RKO (cell line): ENCODE measurements at places on chromosomes 5 and 9.

- DNase-seq: no peak
Measured at GRCh38 chr9:127264462-127265219, at the start of gene GARNL3. TSS of gene GARNL3 (plus strand) at chr9:127264774. CDS start at chr9:127264878, 104 bp downstream.

- no peak for DNase-seq
Measured at GRCh38 chr9:88530051-88530450, 4.9 kb upstream of the NXNL2 start.

DNA sequence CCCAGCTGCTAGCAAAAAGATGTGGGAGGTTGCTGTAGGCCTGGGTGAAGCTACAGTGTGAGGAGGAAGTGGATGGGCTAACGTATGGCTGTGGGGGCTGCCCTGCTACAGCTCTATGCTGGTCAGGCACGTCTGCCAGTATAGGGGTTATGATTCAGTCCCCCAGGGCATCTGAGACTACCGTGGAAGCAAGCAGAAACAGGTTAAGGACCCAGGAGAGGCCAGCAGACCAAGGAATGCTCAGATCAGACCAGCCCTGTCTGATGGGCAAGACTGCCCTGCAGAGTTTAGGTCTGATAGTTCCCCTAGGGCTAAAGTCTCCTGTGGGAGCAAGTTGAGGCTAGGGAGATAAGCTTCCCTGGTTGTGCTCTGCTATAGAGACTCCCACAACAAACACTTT is 416.1 kb upstream of the CTNND2 start:
- no peak for DNase-seq

DNA sequence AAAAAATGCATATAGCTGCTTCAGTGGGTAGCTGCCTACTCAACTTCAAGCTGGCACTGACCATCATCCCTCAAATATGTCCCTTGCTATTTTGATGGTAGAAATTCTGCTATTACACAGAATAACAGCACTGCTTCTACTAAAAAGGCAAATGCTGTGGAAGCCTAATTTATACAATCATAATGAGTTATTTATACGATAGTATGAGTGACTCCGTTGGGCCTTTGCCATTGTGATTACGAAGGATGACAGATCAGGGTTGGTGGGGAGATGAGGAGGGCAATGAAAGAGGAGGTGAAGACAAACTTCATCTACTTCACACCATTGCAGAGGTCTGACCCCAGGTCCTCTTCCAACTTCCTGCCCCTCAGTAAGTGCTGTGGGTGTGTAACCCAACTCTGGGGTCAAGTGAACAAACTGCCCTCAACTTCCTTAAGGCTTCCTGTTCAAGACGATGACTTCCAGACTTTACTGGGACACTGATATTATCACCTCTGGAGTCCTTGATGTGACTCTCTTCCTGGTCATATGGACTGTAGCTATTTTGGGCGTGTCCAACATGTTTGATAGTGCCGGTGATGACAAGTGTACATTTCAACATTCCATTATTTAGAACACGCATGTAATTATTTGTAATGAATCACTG is 74.1 kb upstream of the RPS23 start:
- no peak for DNase-seq

DNA sequence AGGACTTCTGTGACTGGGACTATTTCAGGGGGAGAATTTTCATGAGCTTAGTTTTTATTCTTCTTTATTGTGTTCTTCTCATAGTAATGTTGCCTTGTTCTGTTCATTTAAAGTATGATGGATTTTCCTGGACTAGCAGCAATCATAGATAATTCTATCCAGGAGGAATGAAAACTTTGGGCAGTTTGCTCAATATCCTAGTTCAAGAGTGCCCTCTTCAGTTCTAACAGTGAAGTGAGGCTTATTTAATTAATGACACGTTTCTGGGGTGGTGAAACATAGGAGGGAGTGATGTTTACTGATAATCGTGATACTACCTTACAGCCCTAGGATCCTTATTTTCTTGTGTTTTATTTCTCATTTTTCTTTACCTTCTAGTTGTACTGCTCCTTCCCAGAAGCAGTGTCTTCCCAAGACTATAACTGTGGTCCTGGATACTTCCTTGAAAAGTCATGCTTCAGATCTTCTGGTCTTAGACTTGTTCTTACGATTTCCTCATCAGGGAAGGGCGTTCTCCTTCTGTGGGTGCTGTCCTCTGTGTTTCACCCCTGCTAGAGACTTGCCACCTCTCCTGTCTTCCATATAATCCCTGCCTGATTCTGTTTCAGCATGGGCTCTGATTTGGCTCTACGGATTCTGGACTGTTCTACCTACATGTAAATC is 57.4 kb downstream of the CFAP95 start:
- peak; percentile 45 for DNase-seq

DNA sequence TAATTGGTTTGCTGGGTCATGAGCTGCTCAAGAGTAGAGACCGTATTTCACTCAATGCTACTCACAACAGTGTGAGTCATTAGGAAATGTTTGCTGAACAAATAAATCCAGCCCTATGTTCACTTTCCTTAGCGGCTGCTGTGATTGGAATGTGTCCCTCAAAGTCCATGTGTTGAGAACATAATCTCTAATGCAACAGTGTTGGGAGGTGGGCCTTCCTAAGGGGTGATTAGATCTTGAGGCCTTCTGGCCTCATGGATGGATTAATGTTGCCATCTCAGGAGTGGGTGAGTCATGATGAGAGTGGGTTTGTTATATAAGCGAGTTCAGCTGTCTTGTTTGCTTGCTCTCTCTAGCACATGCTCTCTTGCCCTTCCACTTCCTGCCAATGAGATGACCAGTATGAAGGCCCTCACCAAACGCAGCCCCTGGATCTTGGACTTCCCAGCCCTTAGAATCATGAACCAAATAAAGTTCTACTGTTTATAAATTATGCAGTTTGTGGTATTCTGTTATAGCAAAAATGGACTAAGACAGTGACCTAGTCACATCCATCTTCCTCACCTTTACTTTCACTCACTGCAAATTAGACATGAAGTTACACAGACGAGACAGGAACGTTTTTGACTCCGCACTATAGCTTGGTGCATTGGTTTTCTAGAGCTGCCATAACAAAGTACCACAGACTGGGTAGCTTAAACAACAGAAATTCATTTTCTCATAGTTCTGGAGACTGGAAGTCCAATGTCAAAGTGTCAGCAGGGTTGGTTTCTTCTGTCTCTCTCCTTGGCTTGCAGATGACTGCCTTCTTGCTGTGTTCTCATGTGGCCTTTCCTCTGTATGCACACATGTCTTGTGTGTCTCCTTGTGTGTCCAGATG is 50.9 kb upstream of the FAM169A start:
- DNase-seq: peak; percentile 55

GRCh38 chr9:89889865-89890264 is 285.1 kb downstream of the GADD45G start:
- DNase-seq: no peak

- DNase-seq: peak; percentile 52
Measured at GRCh38 chr9:124839612-124840299, 13.5 kb upstream of the WDR38 start.

GRCh38 chr9:78896479-78896878 is 599.6 kb downstream of the PSAT1 start:
- DNase-seq: no peak

DNA sequence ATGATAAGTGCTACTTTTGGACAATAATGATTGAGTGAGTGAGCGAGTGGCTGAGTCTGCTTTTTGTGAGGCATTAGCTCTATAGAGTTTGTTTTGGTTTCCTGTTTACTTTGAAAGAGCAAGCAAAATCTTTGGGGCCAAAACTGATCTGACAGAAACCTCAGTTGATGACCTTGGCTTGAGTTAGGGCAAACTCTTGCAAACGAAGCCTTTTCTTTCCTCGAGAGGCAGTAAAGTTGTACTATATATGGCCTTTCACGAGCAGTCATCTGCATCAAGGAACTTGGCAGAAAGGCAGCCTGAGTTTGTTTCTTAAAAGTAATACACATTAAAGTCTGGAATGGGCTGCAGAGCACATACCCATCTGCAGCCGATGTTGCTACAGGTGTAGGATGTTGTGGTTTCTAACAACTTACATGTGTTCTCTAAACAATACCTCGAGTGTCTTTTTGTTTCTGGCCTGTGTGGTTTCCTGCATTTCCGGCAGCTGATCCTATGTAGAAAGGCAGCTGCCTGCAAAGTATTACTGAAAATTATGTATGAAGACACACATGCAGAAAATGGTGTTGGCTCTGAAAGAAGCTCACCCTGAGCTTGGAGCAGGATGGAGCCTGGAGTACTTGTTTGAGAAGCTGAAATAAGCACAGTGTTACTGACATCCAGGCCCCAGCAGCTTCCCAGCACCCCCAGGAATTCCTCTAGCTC is 60.8 kb downstream of the FOXD1 start:
- no peak for DNase-seq

DNA sequence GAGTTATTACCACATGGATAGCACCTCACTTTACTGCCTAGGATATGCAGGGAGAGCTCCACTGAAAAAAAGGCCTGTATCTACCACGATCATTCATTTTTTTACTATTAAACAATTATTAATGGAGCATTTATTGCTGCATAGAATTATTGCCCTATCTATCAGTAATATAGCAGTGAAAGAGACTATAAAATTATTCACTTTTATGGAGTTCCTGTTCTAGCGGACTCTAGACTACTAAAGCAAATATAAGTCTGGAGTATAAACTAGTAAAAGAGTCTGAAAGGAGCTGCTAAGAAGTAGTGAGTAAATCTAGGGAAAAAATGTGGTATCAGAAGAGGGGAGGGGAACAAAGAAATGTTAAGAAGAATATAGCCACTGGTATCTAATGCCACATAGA is 150.4 kb upstream of the CYLC2 start:
- DNase-seq: no peak

- no peak for DNase-seq
Measured at GRCh38 chr9:87615547-87616148, 110.3 kb upstream of the CTSL start.

DNA sequence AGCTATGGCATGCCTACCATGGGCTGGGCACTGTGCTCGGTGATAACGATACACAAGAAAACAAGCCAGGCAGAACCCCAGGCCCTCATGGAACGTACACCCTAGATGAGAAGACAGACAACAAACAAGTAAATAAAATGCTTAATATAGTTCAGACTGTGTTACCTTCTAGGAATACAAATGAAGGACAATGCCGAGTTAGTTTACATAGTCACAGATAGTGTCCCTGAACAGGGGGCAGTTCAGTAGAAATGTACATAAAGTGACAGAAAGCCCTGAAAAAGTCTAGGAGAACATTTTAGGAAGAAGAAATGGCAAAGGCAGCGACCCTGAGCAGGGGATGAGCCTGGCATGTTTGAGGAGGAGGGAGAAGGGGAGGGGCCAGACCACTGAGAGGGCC is 21.7 kb downstream of the SLC22A5 start:
- DNase-seq: no peak

GRCh38 chr5:83066548-83067110 is 10.6 kb downstream of the TMEM167A start:
- DNase-seq: no peak

DNA sequence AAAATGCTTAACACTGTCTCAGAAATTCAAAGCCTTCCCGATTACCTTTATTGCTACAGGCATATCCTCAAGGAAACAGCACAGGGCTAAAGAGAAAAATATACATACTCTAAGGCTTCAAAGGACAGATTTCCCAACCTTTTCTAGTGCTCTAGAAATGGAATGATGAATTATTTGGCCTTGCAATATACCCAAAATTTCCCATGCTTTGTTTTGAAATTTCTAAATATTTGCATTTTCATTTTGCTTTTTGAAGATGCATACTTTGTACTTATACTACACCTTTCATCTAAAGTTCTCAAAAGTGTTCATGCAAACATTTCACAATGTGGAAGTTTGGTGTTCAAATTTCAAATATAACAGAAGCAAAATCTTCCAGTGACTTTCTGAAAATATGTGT is 312.7 kb upstream of the PDE4D start:
- no peak for DNase-seq

DNA sequence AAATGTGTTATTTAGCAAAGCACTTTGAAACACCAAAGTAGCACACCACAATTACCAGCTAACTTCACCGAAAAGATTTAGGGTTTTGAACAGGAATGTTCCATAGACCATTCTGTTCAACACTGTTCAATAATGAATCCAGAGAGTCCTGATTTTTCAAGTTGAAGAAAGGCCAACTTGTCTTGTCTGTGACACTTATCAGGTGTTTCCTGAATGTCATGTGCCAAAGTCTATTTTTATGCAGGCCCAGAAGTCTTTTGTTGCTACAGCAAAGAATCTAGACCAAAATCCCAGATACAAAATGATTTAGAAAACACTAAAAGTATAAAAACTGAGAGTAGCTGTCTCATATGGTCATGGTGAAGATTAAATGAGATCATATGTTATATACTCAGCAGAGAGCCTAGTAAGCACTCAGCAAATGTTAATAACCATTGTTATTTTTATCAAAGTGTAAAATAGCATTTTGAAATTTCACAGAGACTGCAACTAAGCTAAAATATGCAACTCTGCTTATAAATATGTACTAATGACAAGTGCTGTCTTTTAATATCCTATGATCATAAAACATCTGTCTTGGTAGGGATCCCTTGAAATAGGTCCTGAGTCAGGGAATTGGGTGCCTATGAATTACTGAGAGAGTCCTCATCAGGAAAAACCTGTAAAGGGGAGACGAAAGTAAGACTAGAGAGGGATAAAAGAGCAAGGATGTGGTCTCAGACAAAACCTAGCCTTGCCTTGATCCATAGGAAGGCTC is 122.4 kb upstream of the SLC12A2 start:
- no peak for DNase-seq

GRCh38 chr9:128911529-128912035 is 9.2 kb upstream of the PHYHD1 start:
- no peak for DNase-seq

DNA sequence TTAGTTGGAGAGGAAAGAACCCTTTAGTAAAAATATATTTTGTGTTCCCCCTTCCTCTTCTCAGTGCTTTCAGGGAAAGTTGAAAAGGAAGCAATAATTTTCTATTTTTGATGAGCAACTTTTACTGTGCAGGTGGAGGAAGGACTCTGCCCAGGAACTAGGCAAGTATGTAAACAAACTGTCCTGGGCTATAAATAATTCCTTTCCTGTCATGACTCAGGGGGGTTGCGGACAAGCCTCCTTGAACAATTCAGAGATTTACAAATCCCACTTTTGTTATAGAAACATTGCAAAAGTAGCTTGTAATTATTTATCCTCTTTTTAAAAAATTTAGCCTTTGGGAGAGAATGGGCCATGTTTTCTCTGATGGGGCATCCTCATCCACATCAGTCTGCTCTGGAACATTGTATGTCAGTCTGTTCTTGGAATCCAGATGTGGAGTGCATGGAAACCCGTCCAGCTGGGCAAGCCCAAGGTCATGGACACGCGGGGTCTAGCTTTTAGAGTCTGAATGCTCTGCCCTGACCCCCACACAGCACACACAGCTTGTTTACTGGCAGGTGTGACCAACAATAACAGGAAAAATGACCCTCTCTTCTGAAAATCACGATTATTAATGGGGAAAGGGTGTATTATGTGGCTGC is 127.6 kb downstream of the GADD45G start:
- no peak for DNase-seq

GRCh38 chr9:135320943-135321342 is 158.6 kb upstream of the PPP1R26 start:
- no peak for DNase-seq
